ENCODE measurements at places on chromosomes 2 and 18.

- DNase-seq, result no peak
These were observed 152.1 kb downstream of the PXDN start for GRCh38 chr2:1591978-1592907.

- no peak for DNase-seq
These were observed 26.5 kb upstream of the ABI2 start for GRCh38 chr2:203301667-203302066.

- no peak for DNase-seq
These were observed 151.6 kb upstream of the MYO3B start for GRCh38 chr2:170026361-170026760.

GRCh38 chr2:235966396-235966795 is 201.8 kb downstream of the GBX2 start:
- no peak for DNase-seq

DNA sequence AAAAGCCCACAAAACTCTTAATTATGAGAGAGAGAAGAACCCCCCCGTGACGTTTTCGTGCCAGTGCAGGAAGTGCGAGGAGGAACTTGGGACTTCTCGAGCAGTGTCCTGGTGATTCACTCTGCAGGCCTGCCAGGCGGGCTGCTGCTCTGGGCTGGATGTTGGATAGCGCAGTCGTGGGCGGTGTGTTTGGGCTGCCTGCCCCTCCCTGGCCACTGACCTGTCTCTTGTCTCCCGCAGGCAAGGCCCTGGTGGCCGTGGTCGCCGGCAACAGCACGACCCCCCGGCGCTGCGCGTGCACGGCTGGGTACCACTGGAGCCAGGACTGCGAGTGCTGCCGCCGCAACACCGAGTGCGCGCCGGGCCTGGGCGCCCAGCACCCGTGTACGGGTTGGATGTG is 29.0 kb downstream of the TNFRSF11A start:
- DNase-seq, result no peak

All from NCI-H510A (cell line).